ENCODE measurements at places on chromosomes 16 and 17.

- no peak for DNase-seq
These were observed 51.6 kb downstream of the NUP93 start for GRCh38 chr16:56781528-56781961.

GRCh38 chr17:42754782-42755181, 6.2 kb upstream of the RAMP2 start:
- no peak for DNase-seq

GRCh38 chr17:36066365-36066985, 2.4 kb downstream of the CCL18 start:
- DNase-seq, result no peak

GRCh38 chr17:44738214-44738906, 20.4 kb upstream of the ADAM11 start:
- no peak for DNase-seq

GRCh38 chr16:8044796-8045195, 545.5 kb downstream of the TMEM114 start:
- DNase-seq, result no peak

GRCh38 chr17:20967776-20968175, 75.0 kb downstream of the USP22 start:
- DNase-seq, result no peak

GRCh38 chr16:9599415-9600120, 508.1 kb downstream of the HAPSTR1 start:
- peak; percentile 2 for DNase-seq

DNA sequence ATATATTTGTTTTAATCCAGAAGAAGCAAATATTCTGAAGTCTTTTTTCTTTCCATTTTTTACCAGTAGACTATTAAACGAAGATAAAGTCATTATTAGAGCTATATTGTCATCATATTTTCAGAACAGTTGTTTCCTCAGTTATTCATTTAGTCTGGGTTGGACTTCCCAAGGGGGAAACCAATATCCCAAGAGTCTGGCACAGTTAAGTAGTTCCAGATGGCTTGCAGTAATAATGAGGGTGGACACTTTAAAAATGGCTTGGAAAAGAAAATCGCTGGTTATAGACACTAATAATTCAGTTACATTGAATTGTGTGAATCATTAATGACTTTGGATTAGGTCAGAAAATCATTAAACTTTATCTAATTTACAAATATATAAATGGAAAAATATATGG, 3.9 kb downstream of the PPM1E start:
- no peak for DNase-seq

GRCh38 chr17:61968757-61969156, 41.0 kb upstream of the INTS2 start:
- DNase-seq, result no peak

GRCh38 chr16:83967091-83967490, 953 bp upstream of the NECAB2 start:
- peak; percentile 66 for DNase-seq

GRCh38 chr17:79791735-79792161, 5.1 kb downstream of the CBX8 start:
- DNase-seq, result no peak

GRCh38 chr16:10441726-10442125, 55.9 kb downstream of the ATF7IP2 start:
- DNase-seq, result no peak

GRCh38 chr16:57469046-57469445, 6.6 kb downstream of the POLR2C start:
- no peak for DNase-seq

- no peak for DNase-seq
These were observed 758 bp upstream of the RPL23A start for GRCh38 chr17:28719021-28719433.

- no peak for DNase-seq
These were observed 56.4 kb downstream of the CMIP start for GRCh38 chr16:81500833-81501521.

DNA sequence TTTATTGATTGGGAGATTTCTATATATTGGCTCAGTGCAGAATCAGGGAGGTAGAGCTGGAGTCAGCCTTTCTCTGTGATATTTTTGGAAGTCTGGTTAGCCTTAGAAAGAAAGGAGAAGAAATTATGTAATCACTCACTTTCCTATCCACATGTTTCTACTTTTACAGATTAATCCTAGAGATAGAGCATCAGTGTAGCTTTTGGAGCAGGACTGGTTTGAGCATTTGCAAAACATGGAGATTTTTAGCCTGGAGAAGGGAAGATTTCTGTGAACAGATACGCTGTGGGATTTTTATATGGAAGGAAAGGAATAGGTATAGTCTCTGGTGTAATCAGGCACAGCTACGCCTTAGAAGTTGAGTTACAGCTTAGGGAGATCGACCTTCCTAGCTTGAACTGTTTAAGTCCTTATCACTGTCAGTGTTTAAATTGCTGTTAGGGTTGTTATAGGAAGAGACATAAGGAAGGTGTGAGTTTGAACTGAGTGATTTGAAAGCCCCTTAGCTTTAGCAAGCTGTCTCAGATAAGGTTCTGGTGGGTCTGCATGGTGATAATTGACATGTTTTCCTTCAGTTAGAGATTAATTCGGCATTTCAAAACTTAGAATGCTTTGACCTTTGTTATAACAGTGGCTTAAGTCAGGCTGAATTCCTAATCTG, 20.5 kb downstream of the METTL9 start:
- no peak for DNase-seq

GRCh38 chr17:68606451-68607307, 5.5 kb upstream of the FAM20A start:
- DNase-seq, result no peak

- peak; percentile 22 for DNase-seq
These were observed 61.4 kb downstream of the ZNF18 start for GRCh38 chr17:11935734-11936406.

Measured in G401 (cell line).